ENCODE measurements at places on chromosomes 1 and 21.

GRCh38 chr1:25590096-25590824 lies 26.3 kb upstream of the MAN1C1 start:
- DNase-seq = no peak

DNA sequence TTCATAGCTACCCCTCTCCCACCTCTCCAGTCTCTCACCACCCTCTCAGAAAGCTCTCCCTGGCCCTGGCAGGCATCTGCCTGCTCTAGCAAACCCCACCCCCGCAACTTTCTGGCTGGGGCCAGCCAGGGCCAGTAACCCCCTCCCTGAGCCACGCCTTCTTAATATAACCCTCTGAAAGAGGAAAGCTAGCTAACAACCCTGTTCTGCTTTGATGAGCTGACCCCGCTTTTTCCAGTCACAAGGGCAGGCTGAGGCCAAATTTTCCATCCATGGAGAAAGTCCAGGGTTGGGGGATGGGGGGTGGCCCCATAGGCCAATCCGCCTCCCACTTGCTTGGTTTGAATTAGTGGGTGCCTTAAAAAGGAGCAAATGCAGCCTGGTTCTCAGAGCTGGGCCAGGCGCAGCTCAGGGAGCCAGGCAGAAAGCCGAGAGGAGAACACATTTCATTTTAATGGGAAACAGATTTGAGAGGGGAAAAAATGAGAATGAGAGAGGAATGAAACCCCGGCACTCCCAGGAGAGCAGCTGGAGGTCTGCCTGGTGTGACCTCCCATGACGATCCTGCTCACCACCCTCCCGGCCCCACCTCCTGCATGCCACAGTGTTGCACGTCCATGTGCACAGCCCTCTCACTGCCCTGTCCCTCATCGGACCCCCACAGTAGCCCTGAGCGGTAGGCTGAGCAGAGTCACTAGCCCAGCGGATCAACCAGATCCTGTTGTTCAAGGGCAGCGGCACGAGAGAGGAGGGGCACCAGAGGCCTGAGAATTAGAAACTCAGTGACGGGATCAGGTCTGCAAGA lies 62.3 kb downstream of the OPTC start:
- no peak for DNase-seq

DNA sequence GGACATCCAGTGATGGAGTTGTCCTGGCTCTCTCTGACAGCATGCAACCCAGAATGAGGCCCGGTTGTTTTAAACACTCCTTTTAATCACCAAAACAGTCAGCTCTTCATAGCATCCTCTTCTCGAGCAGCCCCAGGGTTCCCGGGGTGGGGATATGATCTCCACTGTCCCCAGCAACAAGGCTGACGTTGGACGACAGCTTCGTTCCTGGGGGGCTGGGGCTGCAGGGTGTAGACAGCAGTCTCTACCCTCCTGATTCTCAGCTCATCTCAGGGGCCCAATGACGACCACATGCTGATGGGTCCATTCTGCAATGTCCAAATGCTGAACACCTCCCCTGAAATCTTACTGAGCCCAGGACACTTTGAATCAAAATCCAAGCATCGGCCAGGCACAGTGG lies 27.0 kb downstream of the TRIM11 start:
- DNase-seq = no peak

- DNase-seq = no peak
Observed at GRCh38 chr21:45359451-45360217, 45.3 kb upstream of the COL18A1 start.

GRCh38 chr1:14583788-14584187 lies 14.7 kb upstream of the KAZN start:
- DNase-seq = no peak

DNA sequence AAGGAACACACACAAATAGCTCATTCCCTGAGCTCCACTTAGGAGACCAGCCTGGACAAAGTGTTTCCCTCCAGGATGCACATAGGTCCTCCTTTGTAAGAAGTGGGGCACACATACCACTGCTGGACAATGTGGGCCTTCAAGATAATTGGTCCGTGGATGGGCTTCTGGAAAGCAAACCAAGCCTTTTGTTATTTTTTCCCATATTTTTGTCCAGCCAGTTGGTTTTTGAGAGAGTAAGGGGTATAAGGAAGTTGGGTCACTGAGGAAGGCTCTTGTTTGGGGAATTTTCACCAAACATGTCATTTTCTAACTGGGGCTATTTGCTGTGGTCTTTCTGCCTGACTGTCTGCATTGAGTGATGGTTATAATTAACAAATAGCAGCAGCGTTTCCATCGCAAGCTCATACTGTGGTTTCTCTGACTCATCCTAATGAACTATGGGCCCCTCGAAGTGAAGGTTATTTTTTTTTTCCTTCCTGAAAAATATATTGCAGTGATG lies 306.3 kb upstream of the DUSP10 start:
- DNase-seq = no peak

DNA sequence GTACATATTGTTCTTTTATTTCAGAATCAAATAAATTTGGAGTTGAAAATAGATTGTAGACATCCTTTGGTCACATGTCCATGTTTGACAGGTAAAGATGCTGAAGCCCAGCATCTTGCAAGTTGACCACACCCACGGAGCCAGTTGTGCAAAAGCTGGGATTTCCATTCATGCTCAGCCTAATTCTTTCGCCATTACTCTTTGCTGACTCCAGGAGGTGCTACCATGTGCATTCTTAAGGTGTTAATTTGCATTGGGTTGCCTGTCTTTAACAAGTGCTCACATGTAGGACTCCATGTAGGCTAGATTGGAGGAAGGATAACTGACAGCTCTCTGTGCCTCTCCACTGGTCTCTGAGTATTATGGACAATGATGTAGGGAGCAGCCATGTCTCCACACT lies 660.7 kb downstream of the LMO4 start:
- DNase-seq = no peak

- no peak for DNase-seq
Observed at GRCh38 chr1:181356505-181357340, 126.6 kb upstream of the CACNA1E start.

GRCh38 chr21:35976929-35977328 lies 83.4 kb downstream of the SETD4 start:
- no peak for DNase-seq

- DNase-seq = no peak
Observed at GRCh38 chr1:30962609-30963508, 54.3 kb upstream of the SDC3 start.

DNA sequence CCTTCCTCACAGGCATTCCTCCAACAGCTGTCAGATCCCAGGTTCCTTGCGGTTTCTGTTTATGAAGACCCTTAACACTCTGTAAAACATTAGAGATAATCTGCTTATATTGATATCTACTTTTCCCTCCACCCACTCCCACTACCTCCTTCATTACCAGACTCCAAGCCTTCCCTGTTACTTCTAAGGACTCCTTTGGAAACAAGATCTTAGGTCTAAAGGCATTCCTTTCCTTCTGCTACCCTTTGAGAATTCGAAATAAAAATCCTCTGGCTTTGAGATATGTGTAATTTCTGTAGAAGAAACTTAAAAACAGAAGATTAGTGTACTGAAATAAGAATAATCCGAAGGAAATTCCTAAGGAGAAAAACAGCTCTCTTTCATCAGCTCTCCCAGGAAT lies 23.7 kb upstream of the LYPLAL1 start:
- DNase-seq = no peak

GRCh38 chr21:35940074-35940927 lies 120.0 kb downstream of the SETD4 start:
- DNase-seq = no peak

- DNase-seq = no peak
Observed at GRCh38 chr1:921011-921837, 2.5 kb upstream of the SAMD11 start.

- no peak for DNase-seq
Observed at GRCh38 chr1:228841632-228842031, 106.4 kb downstream of the RHOU start.

DNA sequence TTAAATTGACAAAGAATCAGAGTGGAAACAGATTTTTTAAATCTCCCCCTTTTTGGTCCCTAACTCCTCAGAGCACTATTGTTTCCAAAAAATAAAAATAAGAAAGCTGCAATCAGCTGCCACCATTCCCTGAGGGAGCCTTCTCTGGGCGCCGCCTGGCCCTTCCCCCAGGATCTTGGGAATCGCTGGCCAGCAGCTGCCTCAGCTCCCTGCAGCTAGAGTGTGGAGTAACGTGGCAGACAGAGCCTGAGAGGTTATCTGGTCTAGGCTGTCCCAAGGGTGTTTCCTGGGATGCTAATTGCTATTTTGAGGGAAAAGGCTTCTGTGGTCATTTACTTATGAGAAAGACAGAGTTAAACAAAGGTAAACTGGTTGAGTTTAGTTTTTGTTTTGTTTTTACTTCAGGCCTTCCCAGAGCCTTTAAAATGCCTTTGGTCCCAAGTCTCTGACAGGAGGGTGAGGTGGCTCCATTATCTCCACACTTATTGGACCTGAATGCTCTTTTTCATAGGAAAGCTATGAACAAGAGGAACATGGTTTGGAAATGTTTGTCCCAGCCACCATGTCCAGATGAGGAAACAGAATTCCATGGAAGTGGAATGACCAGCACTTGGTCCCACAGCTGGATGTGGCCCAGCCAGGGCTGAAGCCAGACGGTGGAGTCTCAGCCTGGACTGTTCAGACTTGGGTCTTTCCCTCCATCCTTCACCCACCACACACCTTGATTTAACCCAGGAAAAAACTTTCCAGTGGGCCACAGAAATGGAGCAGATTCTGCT lies 14.1 kb upstream of the KIAA1614 start:
- DNase-seq = no peak

DNA sequence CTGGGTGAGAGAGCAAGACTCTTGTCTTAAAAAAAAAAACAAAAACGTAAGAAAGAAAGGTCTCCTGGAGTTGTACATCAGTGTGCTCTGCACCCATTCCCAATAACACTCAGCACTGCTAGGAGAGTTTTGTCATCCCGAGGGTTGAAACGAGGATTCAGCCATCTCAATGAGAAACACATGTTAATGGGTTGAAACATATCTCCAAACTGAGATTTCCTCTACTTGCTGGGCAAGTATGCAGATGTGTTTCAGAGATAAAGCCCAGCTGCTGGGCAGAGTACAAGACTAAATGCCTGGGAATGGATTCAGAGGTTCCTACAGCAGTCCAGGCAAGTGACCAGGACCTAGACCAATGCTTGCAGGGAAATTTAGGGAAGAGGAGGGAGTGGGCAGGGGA lies 2.6 kb upstream of the MFN2 start:
- DNase-seq = no peak

DNA sequence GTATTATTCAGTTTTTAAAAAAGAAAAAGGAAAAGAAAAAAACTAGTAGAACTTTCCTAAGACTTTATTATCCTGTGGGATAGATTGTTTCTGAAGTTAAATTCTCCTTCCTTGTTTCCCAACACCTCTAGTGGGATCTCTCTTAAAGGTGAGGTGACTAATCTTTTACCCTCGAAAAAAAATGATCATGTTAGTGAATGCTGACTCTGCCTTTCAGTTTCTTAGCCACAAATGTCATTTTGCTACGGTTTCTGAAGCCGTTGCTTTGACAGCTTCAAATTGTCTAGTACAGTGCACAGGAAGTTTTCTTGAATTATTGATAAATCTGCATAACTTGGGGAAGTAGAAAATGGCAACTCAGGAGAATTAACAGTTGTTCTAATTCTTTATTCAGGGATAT lies 13.0 kb upstream of the NEK7 start:
- DNase-seq = no peak

- DNase-seq = no peak
Observed at GRCh38 chr1:28112388-28113241, 24.2 kb upstream of the EYA3 start.

- no peak for DNase-seq
Observed at GRCh38 chr1:38917772-38918171, 23.9 kb downstream of the RHBDL2 start.

DNA sequence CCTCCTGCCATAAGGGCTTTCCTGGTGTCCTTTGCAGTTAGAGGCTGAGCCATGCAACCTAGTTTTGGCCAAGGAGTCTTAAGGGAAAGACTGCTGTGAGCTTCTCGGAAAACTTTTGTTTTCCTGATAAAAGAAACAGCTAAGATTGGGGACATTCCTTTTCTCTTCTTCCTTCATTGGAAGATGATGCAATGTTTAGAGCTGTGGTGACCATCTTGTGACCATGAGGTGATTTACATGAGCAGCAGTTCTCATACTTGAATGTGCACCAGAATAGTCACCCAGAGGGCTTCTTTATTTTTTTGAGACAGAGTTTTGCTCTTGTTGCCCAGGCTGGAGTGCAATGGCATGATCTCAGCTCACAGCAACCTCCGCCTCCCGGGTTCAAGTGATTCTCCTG lies 20.4 kb upstream of the SMAP2 start:
- no peak for DNase-seq

DNA sequence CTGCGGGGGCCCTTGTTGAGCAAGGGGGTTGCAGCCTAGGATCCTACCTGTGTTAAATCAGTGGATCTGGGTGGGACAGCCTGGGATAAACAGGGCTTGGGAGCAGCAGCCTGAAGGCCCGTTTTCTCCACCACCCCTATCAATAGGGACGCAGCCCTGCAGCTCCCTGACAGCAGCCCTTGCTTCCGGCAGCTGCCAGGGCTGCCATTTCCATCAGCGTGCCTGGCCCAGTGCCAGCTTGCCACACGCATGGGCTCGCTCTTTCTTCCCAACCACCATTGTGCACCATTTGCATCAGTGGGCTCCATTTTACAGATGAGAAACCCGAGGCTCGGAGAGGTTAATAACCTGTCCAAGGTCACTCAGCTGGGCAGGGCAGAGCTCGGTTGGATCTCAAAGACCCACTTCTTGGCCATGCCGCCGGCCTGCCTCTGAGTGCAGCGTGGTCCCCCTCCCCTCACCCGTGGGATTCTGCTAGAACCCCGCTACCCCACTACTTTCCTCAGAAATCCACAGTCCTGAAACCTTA lies 3.8 kb downstream of the WNT4 start:
- no peak for DNase-seq

Measured in activated CD8-positive, alpha-beta memory T cell treated with anti-CD3 and anti-CD28 coated beads, Interleukin-2, amount 50 U/mL, for 48 hours (primary cell).